Activated T-cell treated with anti-CD3 and anti-CD28 coated beads for 24 hours (primary cell): ENCODE measurements at places on chromosomes 5 and 9.

DNA sequence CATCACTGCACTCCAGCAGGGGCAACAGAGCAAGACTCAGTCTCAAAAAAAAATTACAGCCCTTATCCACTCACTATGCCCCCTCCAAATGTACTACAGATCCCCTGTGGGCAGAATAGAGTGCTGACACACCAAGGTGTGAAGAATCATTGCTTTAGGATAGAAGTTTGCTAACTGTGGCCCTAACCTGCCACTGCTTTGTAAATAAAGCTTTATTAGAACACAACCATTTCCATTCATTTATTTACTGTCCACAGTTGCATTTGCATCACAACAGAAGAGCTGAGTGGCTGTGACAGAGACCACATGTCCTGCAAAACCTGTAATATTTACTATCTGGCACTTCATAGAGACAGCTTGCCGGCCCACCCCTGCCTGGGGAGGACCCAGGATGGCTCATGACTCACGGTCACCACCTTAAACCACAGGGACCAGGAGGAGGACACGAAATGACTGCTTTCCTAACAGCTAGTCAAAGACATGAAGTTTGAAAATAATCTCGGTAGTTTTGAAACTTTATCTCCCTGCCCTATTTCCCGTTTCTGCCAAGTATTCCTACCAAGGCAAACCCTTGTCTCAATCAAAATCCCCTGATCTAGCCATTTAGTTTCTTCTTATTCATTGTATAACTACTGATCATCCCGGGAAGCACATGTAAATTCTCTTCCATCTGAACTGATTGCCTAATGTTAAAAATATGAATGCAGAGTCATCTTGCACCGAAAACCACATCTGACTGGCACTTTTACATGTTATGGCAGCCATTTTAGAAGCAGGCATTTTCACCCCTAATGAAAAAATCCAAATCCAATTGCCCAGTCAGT lies 206.1 kb downstream of the SLIT3 start:
- no peak for DNase-seq

- DNase-seq, result no peak
Measured at GRCh38 chr9:84136119-84136868, 155.7 kb downstream of the RMI1 start.

DNA sequence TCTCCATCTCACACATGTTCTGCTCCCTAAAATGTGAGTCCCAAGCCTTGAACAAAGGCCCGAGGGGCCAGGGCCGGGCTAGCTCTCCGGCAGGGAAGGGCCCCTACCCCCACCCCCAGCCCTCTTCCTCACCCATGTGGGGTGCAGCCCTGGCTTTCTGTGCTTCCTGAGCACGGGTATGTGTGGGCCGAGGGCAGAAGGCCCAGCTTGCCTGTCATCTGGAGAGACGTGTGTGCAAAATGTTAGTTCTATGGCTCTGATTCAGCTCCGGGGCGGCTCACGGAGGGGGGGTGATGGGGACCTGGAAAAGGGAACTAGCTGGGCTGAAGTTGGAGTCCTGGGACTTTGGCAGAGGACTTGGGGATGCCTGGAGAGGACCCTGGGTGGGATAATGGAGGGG lies 90.3 kb upstream of the ARAP3 start:
- DNase-seq, result no peak

DNA sequence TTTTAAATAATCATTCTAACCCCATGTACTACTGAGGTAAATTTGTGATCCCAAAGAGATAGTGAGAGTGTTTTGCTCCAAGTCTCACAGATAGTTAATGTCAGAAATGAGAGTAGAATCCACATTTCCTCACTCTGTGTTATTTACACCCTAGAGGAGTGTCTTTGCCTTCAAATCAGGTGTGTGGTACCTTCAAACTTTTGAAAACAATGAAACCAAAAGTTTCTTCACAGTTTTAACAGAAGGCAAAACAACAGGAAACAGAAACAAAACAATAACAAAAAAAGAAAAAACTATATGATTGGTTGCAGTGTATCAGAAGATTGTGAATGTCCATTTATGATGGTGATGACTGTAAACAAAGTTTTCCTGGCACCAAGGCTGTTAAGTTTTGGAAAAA lies 85.9 kb downstream of the ERBIN start:
- DNase-seq, result no peak

- DNase-seq, result no peak
Measured at GRCh38 chr5:178450121-178451028, 139.8 kb downstream of the COL23A1 start.

DNA sequence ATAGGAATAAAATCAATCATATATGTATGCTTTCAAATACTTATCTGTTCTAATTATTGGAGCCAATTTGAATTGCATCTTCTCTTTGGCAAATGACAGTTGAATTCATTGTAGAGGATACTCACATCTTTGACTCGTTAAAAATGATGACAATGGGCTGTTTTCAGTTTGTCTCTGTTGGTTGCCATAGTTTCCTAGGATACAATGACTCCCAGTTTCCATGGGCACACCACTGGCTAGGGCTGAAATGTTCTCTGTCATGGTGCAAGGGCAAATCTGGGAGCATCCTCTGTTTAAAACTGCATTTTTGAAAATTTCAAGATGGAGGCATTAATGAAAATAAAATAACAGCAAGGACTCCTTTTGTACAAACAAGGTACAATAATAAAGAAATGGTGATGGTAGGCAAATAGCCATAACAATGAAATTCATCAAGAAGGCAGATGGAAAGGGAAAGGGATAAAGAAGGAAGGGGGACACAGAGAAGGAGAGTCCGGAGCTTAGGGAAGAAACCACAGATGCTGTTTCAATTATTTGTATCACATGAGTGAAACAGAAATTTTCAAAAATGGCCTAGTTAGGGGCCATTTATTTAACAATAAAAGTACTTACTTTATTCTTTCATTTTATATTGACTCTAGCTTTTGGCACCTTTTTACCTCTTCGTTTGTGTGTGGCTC lies 378.8 kb upstream of the SEMA6A start:
- no peak for DNase-seq
